ENCODE measurements at places on chromosomes 2 and 18.

GRCh38 chr2:224165901-224166319, 126.8 kb upstream of the SERPINE2 start:
- DNase-seq, result no peak

GRCh38 chr18:34818064-34818463, 108.0 kb downstream of the DTNA start:
- no peak for DNase-seq

DNA sequence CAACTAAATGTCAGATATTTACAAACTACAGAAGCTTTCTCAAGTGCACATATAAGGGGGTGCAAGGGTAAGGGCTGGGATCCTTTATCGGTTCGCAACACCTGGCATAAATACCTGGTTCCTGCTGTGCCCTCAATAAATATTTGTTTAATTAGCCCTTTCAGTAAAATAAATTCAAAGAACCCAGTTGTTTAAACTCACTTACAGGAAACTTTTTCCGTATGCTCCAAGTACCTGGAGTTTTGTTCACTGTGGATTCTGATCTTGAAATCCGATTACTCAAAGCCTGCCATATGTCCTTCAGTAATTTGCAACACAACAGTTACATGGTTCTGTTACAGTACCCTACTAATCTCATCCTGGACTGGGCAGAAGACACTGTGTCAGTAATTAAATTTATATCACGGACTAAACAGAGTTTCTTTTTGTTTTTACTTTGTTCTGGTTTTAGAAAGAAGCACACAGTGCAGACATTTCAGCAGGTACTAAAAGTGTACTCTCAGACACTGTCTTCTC, 36.9 kb downstream of the TBC1D8 start:
- DNase-seq, result no peak

GRCh38 chr2:189336276-189336975, 104.8 kb upstream of the WDR75 start:
- DNase-seq, result no peak

DNA sequence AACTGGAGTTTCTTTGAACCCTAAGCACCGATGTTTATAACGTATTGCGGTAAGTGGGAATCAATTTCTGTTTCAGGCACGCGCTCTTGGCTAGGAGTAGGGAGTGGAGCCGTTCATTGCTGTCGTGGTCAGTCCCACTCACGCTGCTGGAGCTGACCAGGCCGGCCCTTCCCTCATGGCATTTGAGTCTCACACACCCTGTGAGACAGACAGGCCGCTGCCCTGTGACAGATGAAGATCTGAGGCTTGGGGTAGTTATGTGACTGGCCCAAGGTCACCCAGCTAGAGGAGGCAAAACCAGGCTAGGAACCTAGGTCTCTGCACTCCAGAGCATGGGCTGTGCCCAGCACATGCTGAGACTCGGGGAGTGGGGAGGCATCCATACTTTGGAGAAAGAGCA, 2.9 kb upstream of the CIDEA start:
- no peak for DNase-seq

- DNase-seq, result no peak
Observed at GRCh38 chr2:215356948-215357461, 45.1 kb downstream of the ATIC start.

- DNase-seq, result no peak
Observed at GRCh38 chr2:20722592-20723240, 55.8 kb downstream of the GDF7 start.

GRCh38 chr2:176159663-176160250, 2.6 kb downstream of the HOXD3 start:
- no peak for DNase-seq

DNA sequence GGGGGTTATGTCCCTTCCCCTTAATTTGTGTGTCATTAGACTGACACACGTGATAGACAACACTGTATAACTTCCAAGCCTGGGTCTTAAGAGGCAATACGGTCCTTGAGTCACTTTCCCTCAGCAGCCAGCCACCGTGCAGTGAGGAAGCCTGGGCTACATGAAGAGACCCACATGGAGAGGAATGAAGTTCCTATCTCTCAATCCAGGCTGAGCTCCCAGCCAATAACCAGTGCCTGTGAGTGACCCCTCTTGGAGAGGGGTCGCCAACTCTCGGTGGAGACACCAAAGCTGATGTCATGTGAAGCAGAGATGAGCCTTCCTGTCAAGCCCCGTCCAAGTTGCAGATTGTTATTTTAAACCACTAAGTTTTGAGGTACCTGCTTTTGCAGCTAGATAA, 5.7 kb upstream of the WDSUB1 start:
- DNase-seq, result no peak

- peak; percentile 1 for DNase-seq
Observed at GRCh38 chr2:210224941-210225672, at the start of gene ACADL. Gene ACADL (minus strand): TSS chr2:210225447. CDS start chr2:210225263, 184 bp downstream.

DNA sequence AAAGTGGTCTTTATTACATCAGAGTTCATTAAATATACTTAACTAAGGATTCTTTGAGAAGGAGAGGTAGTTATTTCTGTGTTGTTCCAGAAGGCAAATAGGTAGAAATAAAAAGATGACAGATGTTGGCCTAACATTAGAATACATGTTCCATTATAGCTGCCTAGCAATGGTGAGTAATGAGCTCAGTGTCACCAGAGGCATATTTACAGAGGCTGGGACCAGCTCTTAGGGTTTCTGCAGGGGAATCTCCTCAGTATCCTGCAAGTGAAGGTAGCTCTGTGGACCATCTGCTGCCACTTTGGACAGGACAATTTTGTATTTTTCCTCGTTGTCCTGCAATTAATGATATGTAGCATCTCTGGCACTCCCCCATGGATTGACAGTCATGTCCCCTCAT, 416.0 kb downstream of the THSD7B start:
- DNase-seq, result no peak

GRCh38 chr2:64019975-64020528, 824 bp upstream of the VPS54 start:
- no peak for DNase-seq

DNA sequence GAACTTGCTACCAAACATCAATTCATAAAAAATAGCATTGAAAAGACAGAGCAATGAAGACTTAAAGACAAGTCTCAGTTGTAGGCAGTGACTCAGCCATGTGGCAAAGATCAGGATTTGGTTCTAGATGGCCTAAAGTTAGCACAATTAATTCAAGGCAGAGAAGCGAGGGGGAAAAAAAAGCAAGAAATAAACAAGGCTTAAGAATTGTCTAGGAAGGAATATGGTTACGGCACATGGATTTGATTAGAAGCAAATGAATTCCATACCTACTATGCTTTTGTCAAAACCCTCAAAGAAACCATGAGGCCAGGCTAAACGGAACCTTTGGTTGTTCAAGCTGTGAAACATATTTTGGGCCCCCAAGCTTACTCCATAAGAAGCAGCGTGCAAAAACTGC, 362.2 kb upstream of the KCNH7 start:
- no peak for DNase-seq

GRCh38 chr18:32877371-32877770, 104.5 kb upstream of the KLHL14 start:
- DNase-seq, result no peak

DNA sequence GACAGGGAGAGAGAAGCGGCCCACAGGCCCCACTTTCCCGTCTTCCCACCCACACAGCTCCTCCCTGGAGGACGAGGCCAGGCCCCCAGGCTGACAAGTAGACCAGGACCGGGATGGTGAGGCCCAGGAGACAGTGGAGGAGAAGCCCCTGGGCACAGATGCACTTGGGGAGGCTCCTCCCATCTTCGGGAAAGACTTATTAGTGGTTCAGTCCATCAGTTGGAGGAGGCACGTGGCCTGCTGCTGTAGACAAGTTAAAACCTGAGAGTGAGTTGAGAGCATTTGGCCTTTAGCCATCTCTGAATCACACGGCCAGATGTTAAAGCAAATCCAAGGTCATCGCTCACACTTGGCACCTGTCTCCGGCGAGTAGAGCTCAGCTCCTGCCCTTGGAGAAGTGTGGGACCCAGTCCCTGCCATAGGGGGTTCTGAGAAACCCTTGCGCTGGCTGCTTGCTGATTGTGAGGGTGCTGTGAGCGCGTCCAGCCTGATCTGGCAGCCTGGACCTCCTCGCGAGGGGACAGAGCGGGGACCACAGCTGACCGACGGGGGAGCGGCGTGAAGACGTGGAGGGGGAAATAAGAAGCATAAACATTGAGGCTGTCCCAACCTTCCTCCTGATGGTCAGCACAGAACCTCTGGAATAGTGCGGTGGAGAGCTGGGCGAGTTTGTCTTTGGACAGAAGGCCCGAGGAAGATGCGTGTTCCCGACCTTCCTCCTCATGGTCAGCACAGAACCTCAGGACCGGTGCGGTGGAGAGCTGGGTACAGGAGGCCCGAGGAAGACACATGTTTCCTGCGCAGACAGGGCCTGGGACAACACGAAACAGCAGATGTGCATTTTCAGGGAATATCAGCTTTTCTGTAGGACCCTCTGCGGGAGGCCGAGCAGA, 24.7 kb upstream of the ALLC start:
- DNase-seq, result no peak

DNA sequence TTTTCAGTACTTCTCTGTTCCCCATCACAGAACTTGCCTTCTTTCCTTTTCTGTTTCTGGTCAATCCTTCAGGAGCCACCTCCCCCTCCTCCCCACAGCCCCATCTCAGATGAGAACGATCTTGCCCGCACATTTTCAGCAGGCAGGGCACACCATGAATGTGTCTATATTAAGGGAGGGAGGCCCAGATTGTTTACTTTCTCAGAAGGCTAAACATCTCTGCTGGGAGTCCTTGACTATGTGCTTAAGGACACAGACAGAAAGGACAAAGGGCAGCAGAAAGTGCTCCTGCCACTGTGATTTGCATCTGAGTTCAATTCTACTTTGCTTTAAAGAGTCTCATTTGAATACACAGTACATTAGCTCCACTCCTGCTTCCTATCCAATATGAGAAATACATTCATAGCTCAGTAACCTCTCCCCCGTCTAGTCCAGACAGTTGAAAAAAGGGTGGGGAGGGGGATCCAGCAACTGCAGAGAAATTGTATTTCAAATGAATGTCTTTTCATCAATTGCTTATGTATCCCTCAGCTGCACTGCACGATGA, 175.0 kb upstream of the PARD3B start:
- DNase-seq, result no peak

DNA sequence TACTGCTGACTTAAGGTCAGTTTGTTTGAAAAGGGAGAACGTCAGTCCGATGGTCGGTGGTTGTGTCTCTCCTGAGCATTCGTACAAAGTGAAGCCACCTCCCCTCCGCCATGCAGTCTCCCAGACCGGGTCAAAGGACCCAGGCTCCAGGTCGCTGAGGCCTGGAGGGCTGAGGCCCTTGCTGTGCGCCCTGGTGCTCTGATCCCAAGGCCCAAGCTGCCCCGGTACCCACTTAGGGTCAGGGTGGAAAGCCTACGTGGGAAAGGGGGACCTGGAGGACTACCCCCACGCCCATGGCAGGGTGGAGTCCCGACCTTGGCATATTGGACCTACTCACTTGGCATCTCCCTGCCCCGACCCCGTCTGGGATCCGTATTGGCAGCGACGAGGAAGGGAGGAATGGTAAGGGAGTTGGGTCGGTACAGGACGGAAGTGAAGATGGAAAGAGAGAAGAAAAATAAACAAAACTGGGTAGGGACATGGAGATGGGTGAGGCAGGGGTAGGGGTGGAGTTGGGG, 8.0 kb upstream of the SIX3 start:
- DNase-seq, result no peak

GRCh38 chr2:2779727-2780126, 448.7 kb upstream of the MYT1L start:
- DNase-seq, result no peak

GRCh38 chr2:228763379-228763981, 507.6 kb downstream of the PID1 start:
- DNase-seq, result no peak

DNA sequence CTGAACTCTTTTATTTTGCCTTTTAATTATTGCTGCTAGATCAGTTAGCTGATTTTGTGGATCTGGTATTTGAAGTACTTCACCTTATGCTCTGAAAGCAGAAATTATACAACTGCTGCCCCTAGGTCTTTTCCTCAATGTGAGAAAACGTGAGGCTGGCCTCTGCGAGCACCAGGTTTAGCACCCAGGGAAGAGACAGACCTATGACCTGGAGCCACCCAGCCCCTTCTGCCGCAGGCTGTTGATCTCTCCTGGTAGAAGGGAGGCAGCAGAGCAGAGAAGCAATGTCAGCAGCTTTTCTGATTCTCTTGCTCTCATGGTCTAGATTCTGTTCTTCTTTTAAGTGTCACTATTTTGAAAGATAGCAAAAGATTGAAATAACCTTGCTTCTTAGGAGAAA, 19.9 kb downstream of the TRAPPC12 start:
- DNase-seq, result no peak

GRCh38 chr2:211513446-211513845, 957.0 kb downstream of the CPS1 start:
- DNase-seq, result no peak

DNA sequence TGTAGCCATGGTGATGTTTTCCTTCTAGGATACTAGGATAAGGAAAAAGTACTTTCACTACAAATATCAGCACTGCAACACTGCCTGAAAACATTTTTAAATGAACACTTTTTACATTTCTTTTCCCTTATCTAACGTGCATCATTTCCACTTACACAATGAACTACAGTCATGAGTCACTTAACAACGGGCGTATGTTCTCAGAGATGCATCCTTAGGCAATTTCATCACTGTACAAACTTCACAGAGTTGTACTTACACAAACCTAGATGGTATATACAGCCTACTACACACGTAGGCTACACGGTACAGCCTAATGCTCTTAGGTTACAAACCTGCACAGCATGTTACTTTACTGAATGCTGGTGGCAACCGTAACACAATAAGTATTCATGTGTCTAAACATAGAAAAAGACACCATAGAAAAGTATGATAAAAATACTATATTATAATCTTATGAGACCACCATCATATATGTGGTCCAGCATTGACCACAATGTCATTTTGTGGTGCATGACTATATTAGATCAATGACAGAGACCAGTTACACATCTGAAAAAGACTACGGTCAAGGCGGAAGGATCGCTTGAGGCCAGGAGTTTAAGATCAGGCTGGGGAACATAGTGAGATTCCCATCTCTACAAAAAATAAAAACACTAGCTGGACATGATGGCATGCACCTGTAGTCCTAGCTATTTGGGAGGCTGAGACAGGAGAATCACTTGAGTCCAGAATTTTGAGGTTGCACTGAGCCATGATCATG, 39.8 kb downstream of the WDR33 start:
- no peak for DNase-seq

- DNase-seq, result no peak
Observed at GRCh38 chr2:26561918-26562810, 79.0 kb downstream of the CIB4 start.

DNA sequence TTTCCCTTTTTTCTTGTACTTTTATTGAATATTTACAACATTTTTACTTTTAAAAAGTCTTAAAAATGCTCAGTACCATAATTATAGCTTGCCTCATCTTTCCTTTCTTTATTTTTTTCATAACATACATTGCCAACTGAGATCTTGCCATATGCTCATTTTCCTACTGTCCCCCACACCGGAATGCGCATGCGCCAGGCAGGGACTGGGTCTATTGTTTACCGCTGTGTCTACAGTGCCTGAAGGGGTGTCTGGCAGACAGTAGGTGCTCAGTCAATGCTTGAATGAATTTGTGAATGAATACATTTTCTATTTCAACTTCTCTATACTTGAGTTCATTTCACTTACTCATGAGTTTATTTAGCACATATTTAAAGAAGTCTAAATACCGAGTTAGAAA, 158.0 kb downstream of the CYP26B1 start:
- no peak for DNase-seq
